ENCODE measurements at places on chromosomes 13 and 19.

GRCh38 chr19:51129716-51130115 is 5.0 kb downstream of the SIGLEC9 start:
- no peak for DNase-seq

- DNase-seq = no peak
Observed at GRCh38 chr19:1261538-1261797, 7.7 kb upstream of the CIRBP start.

- DNase-seq = no peak
Observed at GRCh38 chr13:33281951-33282595, 3.5 kb downstream of the STARD13 start.

DNA sequence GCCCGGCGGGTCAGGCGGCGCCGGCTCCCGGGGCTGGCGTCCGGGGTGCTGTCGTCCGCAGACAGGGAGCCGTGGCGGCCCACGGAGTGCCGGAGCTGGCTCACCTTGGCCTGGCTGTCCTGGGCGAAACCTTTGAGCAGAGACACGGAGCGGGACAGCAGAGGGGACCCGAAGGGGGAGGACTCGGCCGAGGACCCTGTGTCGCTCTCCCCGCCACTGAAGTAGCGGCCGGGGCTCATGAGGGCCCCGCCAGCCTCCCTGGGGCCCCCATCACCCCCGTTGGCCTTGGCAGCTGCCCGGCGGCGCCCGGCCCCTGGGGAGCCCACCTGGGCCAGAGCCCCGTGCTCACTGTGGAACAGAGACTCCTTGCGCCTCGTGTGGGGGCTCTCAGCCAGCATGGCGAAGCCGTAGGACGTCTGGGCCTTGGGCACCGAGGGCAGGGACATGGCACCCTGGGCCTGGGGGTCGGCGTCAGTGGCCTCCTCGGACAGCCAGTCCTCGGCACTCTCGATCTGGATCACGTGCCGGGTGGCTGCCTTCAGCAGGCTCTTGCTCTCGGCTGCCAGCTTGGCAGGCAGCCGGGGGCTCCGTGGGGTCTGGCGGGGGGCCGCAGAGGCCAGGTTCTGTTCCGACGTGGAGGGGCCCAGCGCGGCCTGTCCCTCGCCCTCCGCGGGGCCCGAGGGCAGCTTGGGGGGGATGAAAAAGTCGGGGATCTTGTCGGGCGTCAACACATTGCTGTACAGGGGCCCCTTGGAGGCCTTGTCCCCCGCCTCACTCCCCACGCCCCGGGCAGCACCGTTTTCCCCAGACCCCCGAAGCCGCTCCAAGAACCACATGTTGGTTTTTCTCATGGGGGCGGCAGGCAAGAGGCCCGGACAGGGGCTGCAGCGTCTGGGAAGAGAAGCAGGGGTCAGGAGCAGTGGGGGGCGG is 1.2 kb downstream of the C2CD4C start:
- no peak for DNase-seq

DNA sequence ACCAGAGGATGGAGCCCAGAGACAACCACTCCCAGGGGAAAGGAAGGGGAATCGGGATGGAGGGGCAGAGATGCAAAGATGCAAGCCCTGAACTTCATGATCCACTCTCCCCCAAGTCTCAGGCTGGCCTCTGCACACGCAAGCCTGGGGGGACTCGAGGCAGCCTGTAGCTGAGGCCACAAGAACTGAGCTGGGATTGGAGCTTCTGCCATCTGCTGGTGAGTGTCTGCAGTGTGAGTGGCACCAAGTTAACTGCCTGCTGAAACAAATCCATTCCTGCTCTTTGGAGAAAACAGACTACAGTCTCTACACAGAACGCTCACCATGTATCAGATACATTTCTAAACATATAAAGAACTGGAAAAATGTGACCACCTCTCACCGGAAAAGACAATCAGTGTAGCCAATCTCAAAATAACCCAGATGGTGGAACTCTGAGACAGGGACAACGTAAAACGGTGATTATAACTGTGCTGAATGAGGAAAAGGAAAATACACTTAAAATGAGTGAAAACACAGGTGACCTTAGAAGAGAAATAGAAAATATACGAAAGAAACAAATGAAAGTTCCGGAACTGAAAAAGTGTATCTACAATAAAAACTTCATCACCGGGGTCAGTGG is 62.1 kb downstream of the KLF2 start:
- no peak for DNase-seq

DNA sequence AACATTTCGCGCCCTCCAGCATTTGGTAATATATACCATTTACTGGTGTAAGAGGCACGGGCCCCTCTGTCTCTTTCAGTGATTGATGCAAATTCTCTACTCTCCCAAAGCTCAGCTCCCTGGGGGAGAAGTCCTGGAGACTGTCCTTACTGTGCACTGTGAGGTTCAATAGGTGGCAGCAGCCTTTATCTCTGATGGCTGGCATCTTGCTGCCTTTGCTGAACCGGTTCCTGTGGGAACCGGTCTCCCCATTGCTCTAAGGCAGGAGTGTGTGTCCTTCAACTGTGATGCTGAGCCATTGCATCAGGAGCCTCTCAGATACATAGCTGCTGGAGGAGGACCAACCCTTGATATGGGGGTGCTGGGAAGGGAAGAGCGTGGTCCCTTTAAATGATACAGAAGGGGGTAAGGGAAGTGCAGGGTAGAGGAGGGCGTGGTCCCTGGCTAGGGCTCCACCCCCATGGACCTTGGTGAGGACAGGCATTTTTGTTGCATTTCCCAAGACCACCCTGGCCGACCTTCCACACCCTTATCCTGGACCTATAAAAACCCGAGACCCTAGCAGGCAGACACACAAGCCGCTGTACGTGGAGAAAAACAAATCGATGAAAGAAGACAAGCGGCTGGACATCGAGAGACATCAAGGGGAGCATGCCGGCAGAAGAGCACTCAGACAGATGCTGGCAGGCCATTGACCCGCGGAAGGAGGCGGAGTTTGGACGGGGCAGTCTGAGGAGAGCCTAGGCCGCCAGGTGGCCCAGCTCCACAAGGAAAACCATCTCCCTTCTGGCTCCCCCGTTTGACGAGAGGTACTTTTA is 41.1 kb upstream of the GTF3A start:
- no peak for DNase-seq

GRCh38 chr19:16614941-16615340 is 13.1 kb downstream of the MED26 start:
- DNase-seq = no peak

GRCh38 chr19:16319481-16319880 is 5.1 kb upstream of the KLF2 start:
- DNase-seq = no peak

Measured in stimulated activated CD4-positive, alpha-beta T cell treated with anti-CD3 and anti-CD28 coated beads, TNF-alpha, amount 100 ng/mL, for 1 hour (primary cell).